ENCODE measurements at places on chromosomes 2 and 18.

DNA sequence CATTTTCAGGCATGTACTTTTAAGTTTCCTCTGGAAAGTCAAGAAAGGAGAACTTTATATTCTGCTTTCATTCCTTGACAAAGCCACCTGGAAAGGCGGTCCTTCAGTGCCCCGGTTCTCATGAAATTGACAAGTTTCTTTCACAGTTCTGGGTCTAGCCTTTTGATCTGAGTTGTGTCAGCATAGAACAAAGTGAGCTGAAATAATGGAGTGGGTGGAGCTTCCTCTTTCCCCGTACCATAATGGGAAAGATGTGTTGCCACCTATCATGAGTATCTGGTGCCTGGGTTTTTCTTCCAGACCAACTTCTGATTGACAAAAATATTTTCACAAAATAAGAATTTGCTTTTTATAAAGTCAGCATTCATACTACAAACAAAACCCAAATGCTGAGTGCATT lies 49.3 kb downstream of the PTRHD1 start:
- no peak for DNase-seq

DNA sequence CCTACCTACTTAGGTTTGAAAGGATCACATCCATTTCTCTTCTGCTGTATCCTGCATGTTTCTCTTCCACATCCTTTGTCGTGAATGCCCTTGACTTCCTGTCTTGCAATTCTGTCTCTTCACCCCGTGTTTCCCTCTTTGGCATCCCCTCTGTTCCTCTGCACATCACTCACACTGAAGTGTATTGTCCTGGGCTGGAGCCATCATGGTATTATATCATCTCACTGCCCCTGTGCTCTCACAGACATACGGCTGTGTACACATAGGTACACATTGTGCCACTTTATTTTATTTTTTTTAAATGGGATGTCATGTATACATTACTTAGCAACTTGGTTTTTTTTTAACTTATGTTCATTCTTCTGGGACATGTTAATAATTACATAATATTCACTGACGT lies 291.6 kb downstream of the ALPK2 start:
- no peak for DNase-seq

- DNase-seq, result no peak
Observed at GRCh38 chr2:157620956-157621355, 7.7 kb downstream of the ACVR1C start.

GRCh38 chr2:12708508-12709206 lies 8.1 kb upstream of the TRIB2 start:
- DNase-seq, result no peak

DNA sequence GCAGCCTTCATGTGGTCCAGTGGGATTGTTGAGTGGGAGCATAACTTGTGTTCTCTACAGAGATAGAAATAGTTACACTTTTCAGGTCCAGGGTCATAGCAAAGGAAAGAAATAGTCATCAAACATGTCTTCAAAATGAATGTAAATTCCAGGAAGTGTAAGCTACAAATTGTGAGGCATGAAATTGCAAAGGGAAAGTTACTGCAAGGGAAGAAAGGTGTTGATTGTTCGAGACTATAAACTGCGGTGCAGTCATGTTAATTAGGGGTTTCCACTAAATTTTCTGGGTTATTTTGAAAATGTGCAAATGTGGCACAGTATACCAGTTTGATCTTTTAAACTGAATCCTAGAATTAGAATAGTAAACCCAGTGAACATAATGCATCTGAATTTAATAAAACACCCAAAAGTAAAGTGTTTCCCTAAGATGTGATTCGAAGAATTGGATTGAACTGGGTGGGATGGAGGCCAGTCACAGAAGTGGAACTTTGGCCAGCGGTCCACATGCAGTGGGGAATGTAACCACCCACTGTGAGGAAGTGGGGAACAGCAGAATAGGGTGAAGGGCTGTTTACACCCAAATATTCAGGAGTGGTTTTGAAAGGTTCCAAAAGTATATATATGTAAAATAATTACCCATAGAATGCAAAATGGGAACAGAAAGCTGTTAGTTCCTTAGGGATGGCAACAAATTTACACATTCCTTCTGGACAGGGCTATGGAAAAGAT lies 126.5 kb upstream of the CCDC68 start:
- no peak for DNase-seq

DNA sequence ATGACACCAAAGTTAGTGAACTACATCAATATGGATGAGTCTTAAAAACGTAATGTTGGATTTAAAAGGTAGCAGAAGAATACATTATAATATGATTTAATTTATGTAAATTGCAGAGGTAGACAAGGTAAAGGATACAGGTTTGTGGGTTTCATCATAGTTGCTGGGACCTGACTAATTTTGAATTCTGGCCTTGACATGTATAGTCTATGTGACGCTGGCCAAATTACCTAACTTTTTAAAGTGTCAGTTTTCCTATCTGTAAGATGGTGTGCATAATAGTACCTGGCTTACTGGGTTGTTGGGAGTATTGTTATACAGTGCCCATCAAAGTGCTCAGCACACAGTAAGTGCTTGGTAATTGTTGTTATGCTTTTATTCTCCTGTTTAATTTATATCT lies 34.5 kb downstream of the GALNT1 start:
- DNase-seq, result no peak

DNA sequence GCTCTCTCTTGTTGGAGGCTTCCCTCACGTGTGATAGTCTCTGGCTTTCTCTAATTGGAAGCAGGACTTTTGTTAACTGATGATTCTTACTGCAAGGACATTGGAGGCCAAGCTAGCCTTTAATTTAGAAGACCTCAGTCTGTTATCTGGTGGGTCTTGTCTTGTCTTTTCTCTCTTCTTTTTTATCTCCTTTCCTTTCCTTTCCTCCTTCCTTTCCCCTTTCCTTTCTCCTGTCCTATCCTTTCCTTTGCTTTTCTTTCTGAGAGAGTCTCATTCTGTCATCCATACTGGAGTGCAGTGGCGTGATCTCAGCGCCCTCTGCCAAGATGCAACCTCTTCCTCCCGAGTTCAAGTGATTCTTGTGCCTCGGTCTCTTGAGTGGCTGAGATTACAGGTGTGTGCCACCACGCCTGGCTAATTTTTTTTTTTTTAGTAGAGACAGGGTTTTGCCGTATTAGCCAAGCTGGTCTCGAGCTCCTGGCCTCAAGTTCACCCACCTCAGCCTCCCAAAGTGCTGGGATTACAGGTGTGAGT lies 18.1 kb downstream of the CCNYL1 start:
- DNase-seq, result no peak

GRCh38 chr18:63145166-63145850 lies 174.3 kb downstream of the BCL2 start:
- no peak for DNase-seq

DNA sequence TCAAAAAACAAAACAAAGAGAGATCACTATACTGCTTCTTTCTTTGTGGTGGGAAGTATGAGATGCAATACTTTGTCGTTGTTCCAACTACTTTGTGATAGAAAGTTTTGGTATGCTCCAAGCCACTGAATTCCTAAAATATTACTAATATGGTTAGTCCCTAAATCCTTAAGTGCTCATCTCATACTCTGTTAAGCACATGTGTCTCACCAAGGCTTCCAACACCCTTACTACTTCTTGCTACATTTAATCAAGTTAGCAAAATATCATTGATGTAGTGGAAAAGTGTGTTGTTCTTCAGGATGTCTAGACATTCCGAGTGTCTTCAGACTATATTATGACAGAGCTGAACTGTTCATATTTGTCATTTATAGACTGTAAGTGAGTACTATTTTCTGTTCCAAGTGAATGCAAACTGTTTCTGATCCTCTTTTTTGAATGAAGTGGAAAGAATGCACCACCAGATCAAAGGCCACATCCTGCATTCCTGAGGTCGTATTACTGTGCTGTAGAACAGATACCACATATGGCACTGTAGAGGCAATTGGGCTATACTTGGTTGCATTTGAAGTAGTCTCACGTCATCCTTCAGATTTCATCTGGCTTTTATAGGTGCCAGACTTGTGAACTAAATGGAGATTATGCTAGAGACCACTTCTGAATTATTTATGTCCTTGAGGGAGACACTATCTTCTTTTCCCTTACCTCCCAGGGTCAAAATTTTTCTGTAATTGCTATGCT lies 298.4 kb upstream of the ZNF521 start:
- peak; percentile 8 for DNase-seq

- DNase-seq, result no peak
Observed at GRCh38 chr2:201559067-201559710, 84.1 kb downstream of the TMEM237 start.

DNA sequence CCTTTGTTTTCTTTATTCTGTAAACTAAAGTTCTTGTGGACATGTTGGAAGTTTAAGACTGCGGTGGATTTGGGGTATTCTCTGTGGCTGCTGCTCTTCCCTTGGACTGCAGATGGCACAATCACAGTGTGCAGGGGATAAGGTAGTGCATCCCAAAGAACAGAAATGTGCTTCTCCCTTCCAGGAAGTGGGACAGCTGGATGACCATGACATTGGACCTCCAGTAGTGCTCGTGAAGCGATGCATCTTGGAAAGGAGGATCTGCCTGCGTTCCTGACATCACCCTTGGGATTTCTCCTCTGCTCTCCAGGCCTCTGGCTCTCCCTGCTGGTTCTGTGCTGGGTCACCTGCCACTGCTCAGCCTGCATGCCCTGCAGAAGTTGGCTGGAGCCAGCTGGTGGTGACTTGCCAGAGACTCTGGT lies 109.9 kb downstream of the SLC4A3 start:
- no peak for DNase-seq

DNA sequence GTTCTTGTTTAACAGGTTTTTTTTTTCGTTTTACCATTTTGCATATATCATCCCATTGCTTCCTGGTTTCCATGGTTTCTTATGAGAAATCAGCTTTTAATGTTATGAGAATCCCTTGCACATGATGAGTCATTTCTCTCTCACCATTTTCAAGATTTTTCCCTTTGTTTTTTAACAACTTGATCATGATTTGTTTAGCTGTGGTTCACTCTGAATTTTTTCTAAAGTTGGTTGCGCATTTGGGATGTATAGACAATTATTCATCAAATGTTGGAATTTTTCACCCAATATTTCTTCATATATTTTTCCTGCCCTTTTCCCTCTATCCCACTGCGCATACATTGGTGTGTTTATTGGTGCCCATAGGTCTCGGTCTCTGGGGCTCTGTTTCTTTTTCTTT lies 42.4 kb upstream of the BIN1 start:
- DNase-seq, result no peak

GRCh38 chr2:48287976-48288375 lies 242.0 kb upstream of the STON1 start:
- no peak for DNase-seq
